Mesendoderm (in vitro differentiated cells): ENCODE measurements at places on chromosomes 2 and 18.

- no peak for DNase-seq
Measured at GRCh38 chr2:188412190-188412589, 120.5 kb downstream of the GULP1 start.

DNA sequence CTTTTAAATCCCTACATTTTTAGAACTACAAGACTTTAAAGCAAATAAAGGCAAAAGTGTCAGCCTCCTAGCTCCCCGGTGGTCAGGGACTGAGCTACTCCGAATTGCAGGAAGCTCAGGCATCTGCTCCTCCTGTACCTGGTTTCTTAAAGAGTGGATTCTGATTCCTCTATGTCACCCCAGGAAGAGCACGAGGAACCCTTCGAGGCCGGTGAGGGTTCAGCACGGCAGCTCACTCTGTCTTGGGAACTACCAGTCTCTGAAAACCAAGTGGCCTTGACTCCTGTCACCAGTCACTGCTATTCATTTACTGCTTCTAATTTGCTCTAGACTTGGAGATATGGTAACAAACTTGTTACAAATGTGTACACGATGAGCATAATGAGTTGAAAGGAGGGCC, 2.3 kb downstream of the PER2 start:
- DNase-seq: no peak

DNA sequence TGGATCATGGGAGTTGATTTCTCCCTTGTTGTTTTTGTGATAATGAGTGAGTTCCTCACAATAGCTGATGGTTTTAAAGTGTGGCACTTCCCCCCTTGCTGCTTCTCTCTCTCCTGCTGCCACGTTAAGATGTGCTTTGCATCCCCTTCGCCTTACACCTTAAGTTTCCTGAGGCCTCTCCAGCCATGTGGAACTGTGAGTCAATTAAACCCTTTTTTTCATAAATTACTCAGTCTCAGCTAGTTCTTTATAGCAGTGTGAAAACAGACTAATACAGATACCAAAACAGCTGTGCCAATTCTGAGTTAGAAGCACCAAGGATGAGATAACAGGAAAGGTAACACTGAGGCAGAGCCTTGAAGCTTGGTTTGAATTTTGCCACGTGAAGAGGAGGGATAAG, 44.7 kb downstream of the ITSN2 start:
- DNase-seq: peak; percentile 23

DNA sequence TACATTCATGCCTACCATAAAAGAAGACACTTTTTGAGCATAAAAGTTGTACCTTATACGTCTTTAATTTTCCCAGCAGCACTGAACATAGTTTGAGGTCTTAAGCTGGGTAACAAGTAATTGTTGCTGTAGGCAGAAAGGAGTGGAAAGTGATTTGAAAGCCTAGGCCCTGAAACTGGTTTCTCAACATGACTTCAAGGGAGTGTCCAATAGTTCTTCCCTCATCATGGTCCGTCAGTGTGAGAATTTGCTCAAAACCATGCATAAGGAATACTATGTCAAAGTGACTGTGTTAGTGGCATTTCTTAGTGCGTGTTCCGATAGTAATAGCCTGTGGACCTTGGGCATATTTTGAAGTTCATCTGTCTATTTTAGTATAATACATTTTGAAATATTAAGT, 463.1 kb downstream of the PTPRM start:
- no peak for DNase-seq

GRCh38 chr2:43400508-43400907, 174.1 kb upstream of the ZFP36L2 start:
- DNase-seq: no peak

- peak; percentile 79 for DNase-seq
Measured at GRCh38 chr2:58606799-58607198, 365.7 kb upstream of the FANCL start.

DNA sequence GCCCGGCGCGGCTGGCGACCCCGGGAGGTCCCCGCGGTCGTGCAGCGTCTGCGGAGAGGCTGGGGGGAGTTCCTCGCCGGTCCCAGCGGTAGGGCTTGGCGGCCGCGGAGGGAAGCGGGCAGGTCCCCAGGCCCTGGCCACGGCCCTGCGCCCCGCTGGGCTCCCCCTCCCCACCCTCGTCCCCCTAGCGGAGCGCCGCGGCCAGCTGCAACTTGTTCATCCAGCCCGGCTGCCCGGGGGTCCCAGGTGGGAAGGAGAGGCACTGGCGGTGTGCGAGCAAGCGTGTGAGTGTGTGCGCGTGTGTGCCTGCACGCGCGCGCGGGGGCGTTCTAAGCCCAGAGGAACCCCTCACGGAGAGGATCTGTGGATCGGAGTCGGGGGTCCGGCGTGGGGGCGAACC, 1.3 kb downstream of the PTPRM start:
- DNase-seq: peak; percentile 74

GRCh38 chr2:149094217-149095015, 55.9 kb downstream of the LYPD6B start:
- peak; percentile 79 for DNase-seq

DNA sequence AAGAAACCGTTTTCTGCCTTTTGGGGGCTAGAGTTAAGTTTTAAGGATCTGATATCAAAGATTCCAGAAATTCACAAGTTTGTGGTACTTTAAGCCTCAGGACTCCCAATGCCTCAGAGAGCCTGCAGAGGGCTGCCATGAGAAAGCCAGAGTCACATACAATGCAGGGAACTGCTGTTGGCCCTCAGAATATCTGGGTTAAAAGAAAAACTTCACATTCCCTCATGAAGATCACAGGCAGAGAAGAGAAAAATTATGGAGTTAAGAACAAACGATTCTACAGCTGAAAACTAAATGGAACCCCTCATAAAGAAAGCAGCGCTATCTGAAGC, 39.5 kb downstream of the HDAC4 start:
- peak; percentile 58 for DNase-seq

DNA sequence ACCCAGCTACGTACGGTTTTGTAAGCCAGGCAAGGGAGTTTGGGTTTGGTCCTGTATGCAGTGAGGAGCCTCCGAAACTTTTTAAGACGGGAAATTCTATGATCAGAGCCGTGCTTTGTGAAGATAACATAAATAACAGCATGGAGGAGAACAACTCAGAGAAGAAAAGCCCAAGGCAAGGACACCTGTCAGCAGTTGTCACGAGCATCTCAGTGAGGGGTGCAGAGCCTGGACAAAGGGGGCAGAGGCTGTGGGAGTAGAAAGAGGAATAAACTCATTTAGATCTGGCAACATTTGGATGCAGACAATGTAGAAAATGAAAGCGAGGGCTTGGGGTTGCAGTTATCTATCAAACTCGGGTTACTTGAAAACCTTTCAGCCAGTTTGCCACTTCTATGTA, 64.5 kb downstream of the CAVIN2 start:
- no peak for DNase-seq

GRCh38 chr18:75128051-75128605, 80.8 kb downstream of the PTGR3 start:
- DNase-seq: no peak

DNA sequence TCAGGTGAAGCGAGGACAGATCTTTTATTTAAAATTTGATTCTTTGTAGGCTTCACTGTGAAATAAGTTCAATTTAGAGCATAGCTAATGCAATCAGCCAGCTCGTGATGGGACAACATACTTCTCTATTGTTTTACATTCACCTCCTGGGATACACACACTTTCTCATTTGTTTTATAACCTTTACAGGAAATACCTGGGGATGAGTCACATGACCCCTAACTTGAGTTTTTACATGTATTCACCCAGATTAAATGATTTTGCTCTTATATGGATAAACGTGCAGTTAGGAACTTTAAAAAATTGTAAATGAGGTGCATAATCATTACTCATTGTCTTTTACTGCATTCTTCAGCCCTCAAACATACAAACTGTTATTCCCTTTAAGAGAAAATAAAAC, 152.1 kb downstream of the NEDD4L start:
- DNase-seq: no peak

GRCh38 chr18:36212301-36213171, 25.2 kb downstream of the MOCOS start:
- DNase-seq: no peak

GRCh38 chr2:63775191-63775590, 66.5 kb upstream of the UGP2 start:
- no peak for DNase-seq

GRCh38 chr2:197711578-197711977, 6.4 kb downstream of the MARS2 start:
- no peak for DNase-seq
